ENCODE measurements at places on chromosomes 13 and 19. TPM values are rescaled to one million over a fixed set of nuclear protein-coding genes. Genes with fewer than 3 reads are reported as not detected.

Gene LYPD3
- 4.2 TPM for polyA plus RNA-seq

Gene UCHL3
- polyA plus RNA-seq: 28.8 TPM

Gene CRB3
- not detected for polyA plus RNA-seq

Gene RHPN2
- polyA plus RNA-seq: 9.2 TPM

Gene ZFP14
- 2.5 TPM for polyA plus RNA-seq

Gene RNF225
- polyA plus RNA-seq: 0.13 TPM

Gene FLT3
- not detected for polyA plus RNA-seq

Gene FUT2
- polyA plus RNA-seq: not detected

Gene SYNGR4
- 0.08 TPM for polyA plus RNA-seq

Gene ZNF491
- 0.77 TPM for polyA plus RNA-seq

Gene CCL25
- not detected for polyA plus RNA-seq

Gene OR7A5
- polyA plus RNA-seq: not detected

Gene C19orf33
- not detected for polyA plus RNA-seq

Gene CRLF1
- polyA plus RNA-seq: 0.71 TPM

Gene LRG1
- 0.23 TPM for polyA plus RNA-seq

Gene HCST
- 0.76 TPM for polyA plus RNA-seq

Gene GZMM
- not detected for polyA plus RNA-seq

Gene TMEM150B
- not detected for polyA plus RNA-seq

Gene ACER1
- polyA plus RNA-seq: not detected

Gene PRR36
- 0.18 TPM for polyA plus RNA-seq

Gene TTC9B
- polyA plus RNA-seq: 0.30 TPM

Gene KANK3
- 0.51 TPM for polyA plus RNA-seq

Gene TEX101
- polyA plus RNA-seq: 0.07 TPM

Gene ZNF135
- polyA plus RNA-seq: 0.54 TPM

Gene FCGBP
- polyA plus RNA-seq: 0.07 TPM

Gene FCER2
- not detected for polyA plus RNA-seq
